ENCODE measurements at places on chromosomes 12 and 14.

GRCh38 chr12:19648591-19648990, 209.3 kb downstream of the AEBP2 start:
- no peak for DNase-seq

- no peak for DNase-seq
Measured at GRCh38 chr12:95337146-95337545, 119.5 kb downstream of the VEZT start.

DNA sequence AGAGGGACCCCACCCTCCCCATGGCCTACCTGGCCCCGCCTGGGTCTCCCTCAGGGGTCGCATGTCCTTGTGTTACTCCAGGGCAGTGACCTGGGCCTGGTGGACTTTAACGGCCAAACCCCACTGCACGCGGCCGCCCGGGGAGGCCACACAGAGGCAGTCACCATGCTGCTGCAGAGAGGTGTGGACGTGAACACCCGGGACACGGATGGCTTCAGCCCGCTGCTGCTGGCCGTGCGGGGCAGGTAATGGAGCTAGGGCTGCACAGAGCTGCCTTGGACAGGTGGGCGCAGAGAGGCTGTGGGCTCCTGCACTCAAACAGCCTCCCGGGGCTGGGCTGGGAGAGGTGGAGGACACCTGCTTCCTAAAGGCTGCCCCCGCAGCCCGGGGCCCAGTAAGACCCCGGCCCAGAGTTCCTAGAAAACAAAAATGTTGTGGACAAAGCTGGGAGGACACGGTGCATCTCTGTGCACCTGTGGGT, 21.6 kb downstream of the ASPG start:
- DNase-seq = no peak

DNA sequence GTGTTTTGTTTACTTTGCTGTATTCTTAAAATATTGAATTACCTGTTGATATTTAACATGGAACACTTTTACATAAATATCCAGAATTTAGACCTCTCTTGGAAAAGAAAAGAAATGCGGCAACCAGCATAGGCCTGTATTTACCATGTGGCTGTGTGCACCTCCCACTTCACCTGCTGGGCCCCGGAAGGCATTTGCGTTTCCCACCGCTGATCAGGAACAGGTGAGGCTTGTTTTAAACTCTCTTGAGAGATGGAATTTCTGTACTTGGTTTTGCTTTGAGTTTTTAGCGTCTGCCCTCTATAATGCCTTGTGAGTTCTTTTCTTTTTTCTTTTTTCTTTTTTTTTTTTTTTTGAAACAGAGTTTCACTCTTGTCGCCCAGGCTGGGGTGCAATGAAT, 124.2 kb downstream of the GLT1D1 start:
- DNase-seq = no peak

GRCh38 chr14:67622675-67623074, 3.0 kb downstream of the ARG2 start:
- DNase-seq = no peak

Data from hypothalamus (tissue), 51 donors.